Mucosa of gallbladder (tissue), 1 donor: ENCODE measurements at places on chromosomes 5 and 9.

- DNase-seq: no peak
Measured at GRCh38 chr5:16863469-16863946, 72.6 kb downstream of the MYO10 start.

DNA sequence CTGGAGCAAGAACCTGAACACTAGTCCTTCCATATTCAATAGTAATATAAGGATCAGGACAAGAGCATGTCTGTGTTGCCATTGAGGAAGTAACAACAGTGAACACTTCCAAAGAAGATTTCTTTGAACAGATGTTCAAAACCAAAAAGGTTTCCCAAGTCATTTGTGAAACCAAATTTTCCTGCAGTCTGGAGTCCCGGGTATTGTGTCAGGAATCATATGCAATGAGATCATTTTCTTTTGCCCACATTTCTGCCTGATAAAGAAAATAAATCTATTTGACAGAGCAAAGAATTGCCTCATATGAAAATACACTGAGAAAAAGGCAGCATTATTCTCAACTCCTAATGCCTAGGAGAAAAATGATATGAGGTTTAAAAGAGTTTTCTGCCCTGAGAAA lies 151.7 kb downstream of the SNX18 start:
- no peak for DNase-seq

DNA sequence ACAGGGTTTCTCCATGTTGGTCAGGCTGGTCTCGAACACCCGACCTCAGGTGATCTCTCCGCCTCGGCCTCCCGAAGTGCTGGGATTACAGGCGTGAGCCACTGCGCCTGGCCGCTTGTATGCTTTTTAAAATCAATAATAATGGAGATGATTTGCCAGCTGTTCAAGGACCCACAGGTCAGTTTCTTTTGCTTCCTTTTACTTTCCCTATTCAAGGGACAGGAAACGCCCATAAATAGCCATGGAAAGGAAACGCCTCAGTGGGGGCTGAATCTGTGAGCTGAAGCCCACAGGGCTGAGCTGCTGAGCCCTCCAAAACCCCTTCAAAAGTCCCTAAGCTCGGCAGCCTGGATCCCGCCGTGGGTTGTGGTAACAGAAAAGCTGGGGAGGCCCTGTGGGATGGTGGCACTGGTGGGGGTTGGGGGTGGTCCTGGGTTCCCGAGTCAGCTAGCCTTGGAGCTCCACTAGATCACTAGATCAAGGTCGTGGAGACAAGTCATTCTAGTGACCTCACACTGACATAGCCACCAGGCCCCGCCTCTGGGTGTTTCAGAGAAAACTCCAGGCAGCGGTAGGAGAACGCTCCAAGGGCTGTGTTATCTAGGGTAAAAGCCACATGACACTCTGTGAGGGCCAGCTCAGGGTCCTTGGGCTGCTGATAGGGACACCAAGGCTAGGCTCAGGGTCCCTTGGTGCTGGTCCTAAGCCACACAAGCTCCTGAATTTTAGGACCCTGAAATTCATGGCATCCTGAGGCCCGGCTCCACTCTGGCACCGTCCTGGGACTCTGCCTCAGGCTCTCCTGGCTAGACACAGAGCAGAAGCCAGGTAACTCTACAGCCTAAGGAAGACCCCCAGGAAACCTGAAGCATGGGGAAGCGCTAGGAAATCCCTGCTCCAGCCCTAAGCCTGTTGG lies 18.0 kb upstream of the DUSP1 start:
- DNase-seq: peak; percentile 77

DNA sequence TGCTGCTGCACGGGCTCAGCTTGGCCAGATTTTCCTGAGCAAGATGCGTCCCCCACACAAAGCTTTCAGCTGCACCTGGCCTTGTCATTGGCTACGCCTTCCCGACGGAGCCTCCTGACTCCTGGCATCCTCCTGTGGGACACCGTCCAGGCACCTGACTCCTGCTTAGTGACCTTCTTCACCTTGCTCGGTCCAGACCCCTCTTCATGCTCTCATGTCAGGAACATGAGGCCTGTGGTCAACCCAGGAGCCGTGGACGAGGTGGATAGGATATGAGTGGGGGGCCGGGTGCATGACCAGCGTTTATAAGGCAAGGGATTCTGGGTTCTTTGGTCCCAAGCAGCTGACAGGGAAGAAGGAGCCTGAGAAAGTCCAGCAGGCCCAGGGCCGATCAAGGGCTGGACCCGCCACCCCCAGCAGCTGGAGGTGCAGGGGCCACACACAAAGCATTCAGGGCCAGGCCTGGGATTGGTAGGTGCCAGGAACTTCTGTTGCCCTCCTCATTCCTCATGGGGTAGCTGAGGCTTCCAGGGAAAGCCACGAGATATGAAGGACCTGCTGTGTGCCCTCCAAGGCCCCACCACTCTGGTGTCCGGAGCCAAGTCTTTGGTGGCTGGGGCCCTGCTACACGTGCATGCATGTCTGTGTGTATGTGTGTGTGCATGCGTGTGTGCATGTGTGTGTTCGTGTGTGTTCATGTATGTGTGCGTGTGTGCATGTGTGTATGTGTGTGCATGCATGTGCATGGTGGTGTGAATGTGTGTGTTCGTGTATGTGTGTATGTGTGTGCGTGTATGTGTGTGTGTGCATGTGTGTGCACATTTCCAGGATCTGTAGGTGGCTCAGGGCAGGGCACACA lies 34.9 kb downstream of the SLC6A3 start:
- DNase-seq: no peak

DNA sequence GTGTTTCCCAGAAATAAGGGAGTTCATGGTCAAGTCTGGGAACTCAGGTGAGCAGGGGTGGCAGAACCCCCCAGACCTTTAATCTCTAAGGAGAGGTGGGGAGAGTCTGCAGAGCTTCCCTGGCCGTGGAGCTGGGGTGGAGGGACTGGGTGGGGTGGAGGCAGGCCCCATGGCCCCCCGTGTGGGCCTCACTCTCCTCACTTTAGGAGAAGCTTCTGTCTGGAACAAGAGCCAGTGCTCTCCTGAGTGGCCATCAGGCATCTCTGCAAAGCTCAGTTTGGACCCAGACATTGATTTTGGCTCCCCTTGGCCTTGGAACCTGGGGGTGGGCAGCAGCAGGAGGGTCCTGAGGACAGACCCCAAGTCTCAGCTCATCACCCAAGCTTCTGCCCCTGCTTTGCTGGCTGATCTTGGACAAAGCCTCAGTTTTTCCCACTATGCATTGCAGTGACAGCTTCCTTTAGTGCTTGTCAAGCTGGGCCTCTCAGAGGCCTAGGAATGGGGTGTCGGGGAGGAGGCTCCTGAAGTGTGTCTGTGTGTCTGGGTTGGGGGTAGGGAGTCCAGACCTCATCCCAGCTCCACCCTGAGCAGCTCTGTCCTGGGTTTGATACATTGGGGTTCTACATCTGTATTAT lies 3.5 kb upstream of the GBGT1 start:
- no peak for DNase-seq

- no peak for DNase-seq
Measured at GRCh38 chr5:173412566-173412965, 84.4 kb upstream of the STC2 start.

DNA sequence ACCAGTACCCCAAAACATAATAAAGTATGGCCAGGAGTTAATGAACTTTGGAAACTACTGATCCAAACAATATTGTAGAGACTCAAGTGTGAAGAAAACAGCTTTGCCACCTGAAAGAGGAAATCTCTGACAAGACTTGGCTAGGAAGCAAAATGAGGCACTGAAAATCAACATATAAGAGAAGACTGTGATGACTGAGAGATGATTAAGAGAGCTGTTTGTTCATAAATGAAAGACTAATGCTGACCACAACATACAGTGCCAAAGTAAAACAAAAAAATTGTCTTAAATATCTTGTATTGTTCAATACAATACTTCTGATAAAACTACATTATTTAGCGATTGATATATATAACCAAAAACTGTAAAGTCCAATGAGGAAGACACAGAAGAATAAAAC lies 7.2 kb downstream of the RC3H2 start:
- DNase-seq: no peak
